ENCODE measurements at places on chromosomes 12 and 14. TPM values are rescaled to one million over a fixed set of nuclear protein-coding genes. Genes with fewer than 3 reads are reported as not detected.

Gene SPTLC2
- total RNA-seq: 10.7 TPM

Gene NKX2-1
- total RNA-seq: not detected

Gene TMEM179
- 0.70 TPM for total RNA-seq

Gene APOF
- total RNA-seq: not detected

Gene SNRPF
- total RNA-seq: 14.4 TPM

Gene TSHR
- not detected for total RNA-seq

Gene SLC5A8
- not detected for total RNA-seq

Gene SETD1B
- 13.1 TPM for total RNA-seq

Gene NEUROD4
- total RNA-seq: not detected

Gene OSGEP
- 21.9 TPM for total RNA-seq

Gene IFNG-AS1
- 0.80 TPM for total RNA-seq

Gene MYF6
- total RNA-seq: not detected

Gene HCAR2
- total RNA-seq: not detected

Gene ASB2
- 141 TPM for total RNA-seq

Gene VRK1
- total RNA-seq: 8.2 TPM

Gene CLEC9A
- total RNA-seq: not detected

Gene SLC6A15
- total RNA-seq: not detected

Gene PMCH
- not detected for total RNA-seq

Gene PTCSC3
- total RNA-seq: not detected
